Cortex of kidney (tissue), 1 donor: ENCODE measurements at places on chromosomes 5 and 9.

DNA sequence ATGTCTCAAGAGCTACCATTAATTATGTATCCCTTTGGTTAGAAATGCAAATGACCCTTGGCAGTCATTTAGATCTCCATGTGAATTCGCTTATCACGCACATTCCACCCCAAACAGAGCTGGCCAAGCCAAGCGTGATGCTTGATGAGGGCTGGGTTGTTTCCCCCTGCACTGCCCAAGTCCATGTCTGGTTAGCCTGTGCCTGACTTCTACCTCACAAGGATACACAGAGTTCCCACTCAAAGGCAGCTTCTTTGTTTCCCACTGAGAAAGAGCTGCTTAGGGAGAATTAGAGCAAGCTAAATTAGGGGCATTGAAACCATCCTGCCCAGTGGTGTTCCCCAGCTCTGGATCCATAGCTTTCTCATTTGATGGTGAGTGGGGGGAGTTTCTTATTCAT, 87.2 kb downstream of the FSTL4 start:
- no peak for DNase-seq

- no peak for DNase-seq
Measured at GRCh38 chr5:92504346-92504745, 1076.7 kb downstream of the NR2F1-AS1 start.

GRCh38 chr9:1580215-1580614, 434.9 kb upstream of the SMARCA2 start:
- no peak for DNase-seq

DNA sequence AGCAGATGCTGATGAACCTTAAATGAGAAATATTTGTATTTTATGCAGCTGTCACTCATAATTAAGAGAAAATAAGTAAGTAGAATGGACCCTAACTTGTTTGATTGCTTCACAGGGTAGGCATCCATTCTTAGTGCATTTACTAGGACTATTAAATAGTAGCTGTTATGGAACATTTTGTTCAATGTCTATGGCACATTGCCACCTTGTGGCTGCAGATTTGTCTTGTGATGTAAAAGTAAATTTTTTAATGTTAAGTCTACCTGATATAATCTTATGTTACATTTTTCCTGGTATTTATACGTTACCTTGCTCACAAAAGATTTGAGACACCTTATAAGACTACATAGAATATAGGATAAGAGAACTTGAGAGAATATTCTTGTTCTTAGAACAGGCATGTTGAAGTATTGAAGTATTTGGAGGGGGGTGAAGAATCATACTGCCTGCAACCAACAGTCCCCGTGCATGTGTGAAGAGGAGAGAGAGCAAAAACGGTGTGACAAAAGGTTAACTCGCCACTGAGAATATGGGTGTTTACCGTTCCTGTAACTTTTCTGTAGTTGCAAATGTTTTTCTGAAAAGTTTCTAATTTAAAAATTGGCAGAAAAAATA, 161.1 kb downstream of the MAST4 start:
- DNase-seq: no peak

DNA sequence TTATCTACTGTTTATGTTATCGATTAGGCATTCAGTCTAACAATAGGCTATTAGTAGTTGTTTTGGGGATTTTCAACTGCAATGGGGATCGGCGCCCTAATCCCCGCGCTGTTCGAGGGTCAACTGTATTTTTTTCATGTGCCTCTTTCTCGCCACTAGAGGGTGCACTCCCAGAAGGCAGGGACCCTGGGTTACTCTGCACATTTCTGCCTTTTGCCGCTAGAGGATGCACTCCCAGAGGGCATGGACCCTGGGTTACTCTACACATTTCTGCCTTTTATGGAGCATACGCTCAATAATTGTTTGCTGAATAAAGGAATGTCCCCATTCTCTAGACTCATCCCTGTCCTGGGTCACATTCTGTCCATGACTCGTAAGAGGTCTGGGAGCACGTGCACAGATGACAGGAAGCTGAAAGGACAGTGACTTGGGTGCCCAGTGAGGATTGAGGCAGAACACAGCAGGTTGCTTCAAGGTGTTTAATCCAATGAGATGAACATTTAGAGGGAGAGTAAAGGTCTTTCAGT, 27.9 kb upstream of the RECK start:
- no peak for DNase-seq
